ENCODE measurements at places on chromosomes 6 and 20.
A peak's percentile ranks its signal among the peaks of the same experiment; 100 is the strongest.

GRCh38 chr20:44422083-44422482 is 53.6 kb upstream of the TTPAL start:
- DNase-seq: peak; percentile 23

- DNase-seq: peak; percentile 8
Observed at GRCh38 chr6:53524455-53524815, 20.5 kb downstream of the GCLC start.

GRCh38 chr6:23170049-23170448 is 600.7 kb downstream of the HDGFL1 start:
- no peak for DNase-seq

- no peak for DNase-seq
Observed at GRCh38 chr6:13034316-13034715, 294.0 kb downstream of the TBC1D7 start.

DNA sequence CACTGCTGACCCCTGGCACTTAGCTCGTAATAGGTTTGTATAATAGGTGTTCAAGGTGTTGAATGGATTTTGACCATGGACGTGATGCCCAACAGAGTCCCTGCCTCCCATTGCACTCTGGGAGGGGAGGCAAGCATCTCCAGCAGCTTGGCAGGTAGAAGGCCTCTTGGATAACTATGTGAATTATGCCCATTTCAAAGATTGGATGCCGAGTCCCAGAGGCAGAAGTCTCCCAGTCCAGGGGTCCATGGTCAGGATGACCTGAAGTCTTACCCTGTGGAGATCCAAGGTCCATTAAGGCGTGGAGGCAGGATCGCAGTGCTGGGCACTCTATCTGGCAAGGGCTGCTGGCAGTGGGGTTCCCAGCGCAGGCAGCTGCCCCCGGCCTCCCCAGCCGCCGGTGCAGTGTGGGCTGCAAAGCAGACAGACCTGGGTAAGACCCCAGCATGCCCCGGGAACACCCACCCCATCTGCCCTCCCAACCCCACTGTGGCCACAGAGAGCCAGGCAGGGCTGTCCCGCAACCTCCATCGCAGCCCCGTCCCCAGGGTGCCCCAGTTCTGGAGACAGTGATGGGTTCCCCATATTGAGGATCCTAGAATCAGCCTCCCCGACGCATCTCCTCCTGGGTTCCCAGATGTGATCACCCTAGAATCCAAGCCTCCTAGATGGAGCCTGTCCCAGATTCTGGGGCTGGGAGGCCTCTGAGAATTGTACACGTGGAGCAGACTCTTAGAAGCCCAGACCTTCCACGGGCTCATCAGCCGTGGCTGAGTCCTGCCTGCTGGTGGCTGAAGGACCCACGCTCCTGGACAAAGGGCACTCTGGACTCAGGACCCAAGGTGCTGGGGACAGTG is 44.6 kb downstream of the APCDD1L start:
- no peak for DNase-seq

DNA sequence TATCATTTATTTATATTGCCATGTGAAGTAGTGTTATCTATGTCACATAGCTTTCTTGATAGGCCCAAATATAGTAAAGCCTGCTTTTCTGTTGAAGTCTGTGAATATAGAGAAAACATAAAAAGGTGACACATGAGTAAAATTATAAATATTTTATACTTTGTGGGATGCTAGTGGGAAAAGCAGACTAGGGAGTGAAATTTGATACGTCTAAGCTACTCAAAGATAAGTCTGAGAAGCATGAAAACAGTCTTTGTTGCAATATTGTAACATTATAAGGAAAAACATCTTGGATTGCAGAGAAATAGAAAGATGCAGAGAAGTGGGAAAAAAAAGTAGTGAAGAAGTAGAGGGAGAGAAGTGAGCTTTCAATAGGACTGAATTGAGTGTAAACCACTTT is 75.4 kb downstream of the ZNF292 start:
- DNase-seq: no peak
